ENCODE measurements at places on chromosomes 5 and 9. TPM values are rescaled to one million over a fixed set of nuclear protein-coding genes. Genes with fewer than 3 reads are reported as not detected.

Gene NFIB
- 131 TPM for total RNA-seq

Gene PLPPR1
- total RNA-seq, result 2.8 TPM

Gene SPATA31E1
- total RNA-seq, result not detected

DNA sequence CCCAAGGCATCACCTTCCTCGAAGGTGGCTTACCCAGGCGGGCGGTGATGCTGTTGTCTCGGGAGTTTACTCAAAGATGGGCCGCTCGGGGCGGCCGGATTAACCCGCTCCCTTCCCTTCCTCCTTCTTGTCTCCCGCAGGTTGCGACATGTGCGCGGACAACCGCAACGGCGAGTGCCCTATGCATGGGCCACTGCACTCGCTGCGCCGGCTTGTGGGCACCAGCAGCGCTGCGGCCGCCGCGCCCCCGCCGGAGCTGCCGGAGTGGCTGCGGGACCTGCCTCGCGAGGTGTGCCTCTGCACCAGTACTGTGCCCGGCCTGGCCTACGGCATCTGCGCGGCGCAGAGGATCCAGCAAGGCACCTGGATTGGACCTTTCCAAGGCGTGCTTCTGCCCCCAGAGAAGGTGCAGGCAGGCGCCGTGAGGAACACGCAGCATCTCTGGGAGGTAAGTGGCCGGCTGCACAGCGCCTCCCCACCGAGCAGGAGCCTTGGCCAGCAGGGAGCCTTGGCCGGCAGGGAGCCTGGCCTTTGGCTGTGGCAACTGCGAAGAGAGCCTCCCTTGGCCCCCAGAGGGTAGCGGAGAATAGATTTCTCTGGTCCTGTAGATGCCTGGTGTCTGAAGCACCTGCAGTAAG, 10.6 kb downstream of the PRDM6 start:
- DNase-seq, result no peak

GRCh38 chr9:20551835-20552234, 70.5 kb downstream of the MLLT3 start:
- DNase-seq, result no peak

- peak; percentile 74 for DNase-seq
Observed at GRCh38 chr5:148979083-148979723, 83.7 kb downstream of the SH3TC2 start.

DNA sequence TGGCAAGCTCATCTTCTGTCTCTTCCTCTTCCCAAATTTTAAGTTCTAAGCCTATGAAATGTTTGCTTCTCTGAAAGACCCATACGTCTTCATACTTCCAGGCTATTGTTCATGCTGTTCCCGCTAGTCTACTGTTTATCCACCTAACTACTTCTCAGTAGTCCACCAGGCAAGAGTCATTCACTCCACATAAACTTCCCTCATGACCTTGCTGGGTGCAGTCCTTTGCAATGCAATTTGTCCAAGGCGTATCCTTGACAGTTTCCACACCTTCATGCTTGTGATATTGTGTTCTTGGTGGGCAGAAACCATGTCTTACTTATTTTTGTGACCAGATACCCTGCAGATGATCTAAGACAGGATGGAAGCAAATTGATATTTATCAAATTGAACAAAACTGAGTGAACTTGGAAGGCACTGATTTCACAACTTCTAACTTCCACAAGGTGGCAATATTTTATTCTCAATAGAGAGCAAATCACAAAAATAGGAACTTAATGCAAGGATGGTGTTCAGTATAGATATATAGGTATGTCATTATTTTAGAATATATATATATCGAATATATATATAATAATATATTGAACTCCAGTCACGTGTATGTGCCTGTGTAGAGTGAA, 30.3 kb downstream of the TYRP1 start:
- DNase-seq, result no peak

GRCh38 chr9:90065851-90066250, 461.0 kb downstream of the GADD45G start:
- DNase-seq, result no peak

DNA sequence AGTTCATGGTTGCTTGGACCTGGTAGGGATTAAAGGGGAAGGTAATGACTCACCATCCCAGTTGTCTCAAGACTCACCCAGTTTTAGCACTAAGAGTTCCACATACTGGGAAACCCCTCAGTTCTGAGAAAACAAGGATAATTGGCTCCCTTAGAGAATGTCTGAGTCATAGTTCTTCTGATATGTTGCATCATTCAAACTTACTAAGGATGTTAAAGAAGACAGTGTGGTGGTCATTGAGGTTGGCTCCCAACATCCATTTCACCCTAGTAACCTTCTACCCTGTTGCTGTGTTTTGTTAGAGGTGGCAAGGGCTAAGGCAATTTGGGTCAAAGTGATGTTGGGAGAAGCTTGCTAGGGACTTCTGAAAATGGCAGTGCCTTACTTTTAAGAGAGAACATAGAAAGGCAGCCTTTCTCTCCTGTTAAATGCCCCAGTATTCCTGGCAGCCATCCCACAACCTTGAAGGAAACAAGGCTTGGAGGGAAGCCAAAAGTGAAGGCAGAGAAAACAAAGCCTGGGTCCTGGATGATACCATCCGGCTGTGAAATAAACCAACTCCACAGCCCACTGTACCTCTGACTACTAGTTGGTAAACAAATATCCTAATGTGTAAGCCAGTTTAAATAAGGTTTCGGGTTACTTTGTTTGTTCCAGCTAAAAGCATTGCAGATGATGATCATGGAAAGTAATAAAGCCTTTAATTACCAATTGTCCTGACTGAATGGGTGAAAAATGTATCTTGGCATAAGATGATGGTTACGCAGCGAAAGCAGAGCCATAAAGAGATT, 80.4 kb upstream of the ADAMTSL1 start:
- DNase-seq, result peak; percentile 92

DNA sequence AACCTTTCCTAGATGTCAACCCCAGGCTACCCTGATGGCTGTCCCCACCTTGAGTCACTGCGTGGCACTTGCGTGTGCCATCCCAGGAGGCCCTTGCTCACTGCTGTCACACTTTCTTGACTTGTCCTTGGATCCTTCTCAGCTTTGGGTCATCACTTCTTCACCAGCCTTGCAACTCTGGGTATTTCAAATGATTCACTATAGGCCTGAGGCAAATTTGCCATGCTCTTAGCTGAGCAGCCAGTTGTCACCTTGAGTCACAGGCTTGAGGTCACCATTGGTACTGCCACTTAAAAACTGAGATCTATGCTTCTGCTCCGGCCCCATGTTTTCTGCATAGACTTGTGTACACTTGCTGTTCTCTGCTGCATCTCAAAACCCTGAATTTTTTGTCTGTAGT, 84.7 kb downstream of the BASP1 start:
- no peak for DNase-seq

GRCh38 chr5:51385216-51385615, 2.0 kb downstream of the ISL1 start:
- DNase-seq, result no peak

- DNase-seq, result no peak
Observed at GRCh38 chr9:14277761-14278160, 36.2 kb downstream of the NFIB start.
